Glutamatergic neuron (in vitro differentiated cells): ENCODE measurements at places on chromosomes 1 and 21.

DNA sequence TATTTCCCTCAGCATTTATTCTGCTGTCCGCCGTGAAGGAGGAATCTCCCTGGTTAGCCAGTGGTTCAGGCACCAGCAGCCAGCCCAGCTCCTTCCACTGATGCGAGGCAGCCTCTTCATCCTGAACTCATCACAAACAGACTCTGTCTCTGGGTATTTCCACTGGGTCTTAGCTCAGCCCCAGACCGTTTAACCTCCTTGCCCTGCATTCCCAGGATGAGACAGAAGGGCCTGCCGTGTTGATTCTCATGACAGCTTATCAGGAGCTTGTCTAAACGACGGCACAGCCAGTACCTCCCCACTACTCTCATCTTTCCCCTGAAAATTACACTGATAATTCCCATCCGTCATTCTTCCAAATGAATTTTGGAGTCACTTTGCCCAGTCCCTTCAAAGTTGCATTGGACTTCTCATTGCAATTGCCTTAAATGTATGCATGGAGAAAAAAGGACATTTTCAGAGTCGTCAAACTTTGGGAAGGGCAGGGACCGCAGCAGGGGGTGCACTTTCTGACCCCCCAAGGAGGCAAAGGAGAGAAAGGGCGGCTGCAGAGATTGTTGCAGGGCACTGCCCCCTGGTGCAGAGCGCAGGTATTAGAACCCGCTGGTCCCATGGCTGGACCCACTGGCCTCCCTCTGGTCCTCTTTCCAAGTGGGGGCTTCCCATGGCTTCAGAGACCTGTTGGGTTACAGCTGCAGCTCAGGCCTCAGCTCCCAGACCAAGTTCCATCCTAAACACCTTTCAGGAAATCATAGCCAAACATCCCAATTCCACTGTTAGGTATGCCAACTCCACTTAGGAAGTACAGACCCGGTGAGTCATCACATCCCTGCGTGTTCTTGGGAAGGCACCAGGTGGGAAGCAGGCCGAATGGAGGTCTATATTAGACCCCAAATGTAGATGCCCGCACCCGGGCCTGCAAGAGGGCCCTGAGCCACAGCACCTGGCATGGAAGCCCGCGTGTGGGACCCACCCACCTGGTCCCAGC lies 3.7 kb upstream of the MEGF6 start:
- no peak for DNase-seq

DNA sequence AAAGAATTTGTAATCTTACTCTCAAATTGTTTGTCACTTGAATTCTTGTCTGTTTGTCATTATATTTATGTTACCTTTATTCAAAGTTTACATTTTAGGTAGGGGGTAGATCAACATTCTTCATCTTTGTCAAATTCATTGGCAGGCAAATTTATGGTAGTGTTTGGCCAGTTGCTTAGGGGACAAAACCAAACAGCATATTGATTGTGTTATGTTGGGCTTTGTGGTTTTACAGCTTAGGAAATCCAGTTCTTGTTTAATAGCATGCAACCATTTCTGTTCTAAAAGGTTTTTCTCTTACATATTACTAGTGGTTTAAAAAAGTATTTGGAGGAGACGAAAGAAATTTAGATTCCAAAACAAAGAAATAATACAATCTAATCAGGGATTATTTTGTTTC lies 91.4 kb downstream of the HMCN1 start:
- no peak for DNase-seq

DNA sequence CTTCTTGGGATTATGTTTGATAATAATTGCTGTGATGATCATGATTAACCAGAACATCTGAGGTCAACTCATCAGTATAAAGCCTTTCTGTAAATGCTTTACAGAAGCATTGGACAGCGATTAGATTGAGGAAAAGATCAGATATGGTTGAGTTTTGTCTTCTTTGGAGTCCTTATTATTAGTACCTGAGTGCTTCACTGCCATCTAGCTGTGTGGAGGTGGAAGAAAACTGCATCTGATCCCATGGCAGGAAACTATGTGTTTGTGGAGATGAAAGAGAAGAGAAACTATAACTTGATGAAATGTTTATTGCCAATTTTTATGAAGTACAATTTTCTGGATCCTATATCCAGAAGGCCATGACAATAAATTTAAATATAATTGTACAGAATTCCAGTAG lies 11.4 kb downstream of the FLG2 start:
- no peak for DNase-seq

DNA sequence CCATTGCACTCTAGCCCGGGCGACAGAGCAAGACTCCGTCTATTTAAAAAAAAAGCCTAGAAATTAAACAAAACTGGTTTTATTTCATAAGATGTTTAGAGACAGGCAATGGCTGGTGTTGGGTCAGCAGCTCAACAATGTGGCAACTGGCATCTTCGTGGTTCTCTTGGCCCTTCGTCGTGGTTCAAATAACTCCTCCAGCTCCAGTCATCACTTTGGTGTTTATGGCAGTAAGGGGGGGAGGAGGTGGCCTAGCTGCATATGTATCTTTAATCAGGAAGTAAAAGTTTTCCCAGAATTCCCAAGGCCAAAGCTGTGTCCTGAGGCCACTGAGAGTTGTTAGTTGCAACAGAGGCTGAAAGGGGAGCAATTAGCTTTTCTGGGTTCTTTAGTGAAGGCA lies 13.0 kb upstream of the LTN1 start:
- no peak for DNase-seq

DNA sequence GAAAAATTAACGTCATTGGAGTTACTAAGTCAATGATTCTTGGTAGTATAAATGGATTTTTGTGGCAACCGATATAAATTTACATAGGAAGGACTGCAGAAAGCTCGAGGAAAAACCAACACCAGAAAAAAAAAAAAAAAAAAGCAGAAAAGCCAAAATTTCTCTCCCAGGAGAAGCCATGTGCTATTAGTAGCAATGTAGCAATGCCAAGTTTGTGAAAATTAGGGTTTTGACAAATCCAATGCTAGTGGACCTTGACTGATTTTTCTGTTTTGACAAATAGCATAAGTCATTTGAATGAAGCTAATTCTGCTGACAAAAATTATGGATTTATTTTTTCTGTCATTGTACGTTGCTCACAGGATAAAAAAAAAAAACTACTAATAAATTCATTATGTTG lies 1561.9 kb downstream of the MRPL39 start:
- no peak for DNase-seq

- DNase-seq: peak; percentile 37
Observed at GRCh38 chr1:231931846-231932454, 305.4 kb downstream of the DISC1 start.

GRCh38 chr1:236578661-236579060 lies 25.7 kb downstream of the HEATR1 start:
- DNase-seq: no peak

DNA sequence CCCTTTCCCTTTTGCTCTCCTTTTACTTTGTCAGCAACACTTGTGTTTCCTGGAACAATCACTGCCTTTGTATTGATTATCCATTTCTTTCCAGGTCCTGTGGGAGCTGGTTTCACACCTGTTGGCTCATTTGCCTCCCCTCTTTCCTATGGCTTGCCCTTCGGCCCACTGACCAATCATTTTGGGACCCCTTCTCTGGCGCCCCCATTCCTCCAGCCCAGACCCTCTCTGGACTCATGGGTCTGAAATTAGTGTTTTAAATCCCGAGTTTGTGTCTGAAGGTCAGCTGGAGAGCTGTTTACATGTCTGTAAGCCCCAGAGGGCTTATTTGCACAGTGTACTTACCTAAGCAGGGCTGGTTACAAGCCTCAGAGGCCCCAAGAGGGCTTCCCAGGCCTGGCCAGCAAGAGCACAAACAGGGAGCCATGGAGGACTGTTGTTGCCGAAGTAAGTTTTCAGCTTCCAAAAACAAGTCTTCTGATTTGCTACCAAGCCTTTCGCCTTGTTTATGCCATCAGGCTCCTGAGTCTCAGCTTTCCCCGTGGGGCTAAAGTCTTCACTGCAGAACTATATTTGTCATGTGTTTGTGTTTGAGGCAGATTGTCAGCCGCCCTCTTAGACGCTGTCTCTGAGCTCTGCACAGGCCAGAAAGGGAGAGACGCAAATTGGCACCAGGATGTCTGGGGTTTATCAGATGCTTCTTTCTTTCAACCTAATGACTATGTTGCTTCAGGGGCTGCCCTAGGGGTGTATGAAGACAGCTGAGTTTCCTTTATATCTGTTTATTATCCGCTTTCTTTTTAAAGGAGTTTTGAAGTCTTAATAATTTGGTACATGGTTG lies 93.0 kb downstream of the ATP1A1 start:
- no peak for DNase-seq

- DNase-seq: no peak
Observed at GRCh38 chr1:53659436-53659835, 79.5 kb downstream of the GLIS1 start.

- DNase-seq: no peak
Observed at GRCh38 chr1:24481843-24482610, 20.6 kb upstream of the RCAN3 start.

GRCh38 chr1:152461544-152461943 lies 47.5 kb upstream of the CRNN start:
- peak; percentile 65 for DNase-seq

GRCh38 chr1:226674892-226675714 lies 64.0 kb downstream of the ITPKB start:
- no peak for DNase-seq

DNA sequence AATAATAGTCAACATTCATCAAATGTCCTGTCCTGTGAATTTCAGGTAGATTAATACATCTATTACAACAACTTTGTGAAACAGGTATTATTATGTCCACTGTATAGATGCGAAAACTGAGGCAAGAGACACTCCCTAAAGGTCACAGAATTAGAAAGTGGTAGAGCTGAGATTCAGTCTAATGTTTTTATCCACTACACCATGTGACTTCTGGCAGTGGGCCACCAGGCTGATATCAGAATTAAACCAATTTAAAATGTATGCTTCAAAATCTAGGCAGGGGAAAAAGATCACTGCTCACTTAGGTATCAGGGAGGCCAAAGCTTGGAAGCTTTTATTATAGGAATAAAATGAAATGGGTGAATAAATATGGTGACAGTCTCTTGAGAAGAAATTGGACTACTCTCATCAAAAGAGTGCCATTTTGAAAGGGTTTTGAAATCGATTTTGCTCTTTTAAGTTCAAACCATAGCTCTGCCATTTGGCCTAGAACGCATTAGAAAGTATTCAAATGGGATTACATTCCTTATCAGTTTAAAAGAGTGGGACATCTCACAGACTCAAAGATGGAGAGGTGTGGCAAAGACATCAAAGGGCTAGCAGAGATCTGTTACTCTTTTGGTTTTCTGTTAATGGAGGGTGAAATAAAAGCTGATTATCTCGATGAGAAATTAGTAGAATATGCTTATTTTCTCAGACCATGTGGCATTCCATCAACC lies 1.9 kb downstream of the DDAH1 start:
- DNase-seq: no peak

DNA sequence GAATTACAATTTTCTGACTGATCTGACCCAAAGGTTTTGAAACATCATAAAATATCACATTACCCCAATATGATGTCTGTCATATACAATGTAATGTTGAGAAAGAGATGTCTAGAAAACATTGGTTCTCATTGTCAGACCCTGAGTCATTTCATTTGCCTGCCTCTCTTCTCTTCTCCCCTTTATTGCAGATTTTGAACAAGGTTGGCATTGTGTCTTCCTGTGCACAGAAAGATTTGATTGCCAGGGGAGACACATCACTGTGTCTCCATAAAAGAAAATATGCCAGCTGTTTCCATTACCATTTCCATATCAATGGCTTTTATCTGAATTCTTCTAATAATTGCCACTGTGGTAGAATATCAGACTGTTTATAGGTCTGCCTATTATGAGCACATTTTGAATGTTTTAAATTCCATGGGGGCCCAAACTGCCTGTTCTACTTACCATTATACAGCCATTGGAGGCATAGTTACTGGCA lies 65.6 kb downstream of the IFI44 start:
- no peak for DNase-seq

- DNase-seq: no peak
Observed at GRCh38 chr1:67831850-67832513, 1.3 kb downstream of the GNG12 start.

- no peak for DNase-seq
Observed at GRCh38 chr1:227094249-227094966, 154.3 kb downstream of the COQ8A start.

DNA sequence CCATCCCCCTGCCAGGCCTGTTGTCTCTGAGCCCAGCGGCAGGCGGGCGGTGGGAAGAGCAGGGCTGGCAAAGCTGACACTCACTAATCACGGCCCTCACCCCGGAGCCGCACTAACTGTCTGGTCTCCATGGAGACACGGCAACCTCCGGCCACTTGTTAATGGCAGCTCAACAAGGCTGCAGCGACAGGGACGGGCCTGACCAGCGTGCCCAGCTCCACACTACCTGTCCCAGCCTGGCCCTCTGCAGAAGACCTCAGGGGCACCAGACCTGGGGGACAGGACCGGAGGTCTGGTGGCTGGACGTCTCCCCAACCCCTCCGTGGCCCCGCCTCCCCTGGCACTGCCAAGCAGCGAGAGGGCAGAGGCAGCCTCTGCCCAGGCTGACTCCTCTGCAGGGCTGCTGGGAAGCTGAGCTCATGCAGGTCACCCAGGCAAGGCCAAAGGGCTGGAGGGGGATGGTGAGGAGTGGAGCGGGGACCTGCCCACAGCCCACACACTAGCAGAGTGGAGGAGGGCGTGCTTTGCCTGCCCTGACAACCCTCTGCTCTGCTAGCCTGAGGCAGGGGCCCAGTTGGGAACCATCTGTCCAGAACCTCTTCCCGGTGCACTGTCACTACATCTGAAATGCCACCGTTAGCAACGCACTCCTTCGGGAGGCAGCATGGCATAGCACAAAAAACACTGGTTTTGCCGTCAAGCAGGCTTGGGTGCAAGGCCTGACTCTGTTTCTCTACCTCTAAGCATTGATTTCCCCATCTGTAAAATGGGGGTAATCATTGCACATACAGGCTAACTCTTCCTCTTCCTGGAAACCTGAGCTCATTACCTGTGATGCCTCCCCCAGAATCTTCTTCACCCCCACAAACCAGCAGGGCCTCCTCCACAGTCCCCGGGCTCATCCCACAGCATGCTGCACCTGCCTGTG lies 29.6 kb upstream of the WASF2 start:
- peak; percentile 68 for DNase-seq

GRCh38 chr1:231073331-231073730 lies 33.3 kb upstream of the FAM89A start:
- no peak for DNase-seq

- DNase-seq: no peak
Observed at GRCh38 chr21:44930543-44930981, 9.3 kb upstream of the SLX9 start.

- no peak for DNase-seq
Observed at GRCh38 chr1:167095368-167095767, 1.5 kb downstream of the STYXL2 start.

DNA sequence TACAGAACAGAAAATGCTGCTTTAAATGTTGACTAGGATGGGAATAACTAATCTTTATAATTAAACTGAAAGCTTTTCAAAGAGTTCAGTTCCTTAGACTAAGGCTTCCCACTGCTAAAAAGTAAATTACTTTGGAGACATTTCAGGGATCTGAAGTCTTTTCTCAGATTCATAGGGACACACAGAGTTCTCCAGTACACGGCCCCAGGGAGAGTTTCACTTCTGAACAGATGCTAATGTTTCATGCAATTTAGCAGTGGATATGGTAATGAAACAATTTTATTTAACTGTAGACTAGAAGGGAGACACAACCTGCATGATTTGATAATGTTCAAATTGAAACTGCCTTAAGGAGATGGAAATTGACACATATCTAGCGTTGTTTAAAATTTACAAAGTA lies 1282.6 kb downstream of the NCAM2 start:
- no peak for DNase-seq
